Right ventricle myocardium inferior (tissue), 1 donor: ENCODE measurements at places on chromosomes 7 and 10. TPM values are rescaled to one million over a fixed set of nuclear protein-coding genes. Genes with fewer than 3 reads are reported as not detected.

- DNase-seq, result no peak
Observed at GRCh38 chr7:67825356-67825755, 828.7 kb downstream of the TYW1 start.

GRCh38 chr7:149278396-149278795, 16.4 kb downstream of the ZNF783 start:
- no peak for DNase-seq

DNA sequence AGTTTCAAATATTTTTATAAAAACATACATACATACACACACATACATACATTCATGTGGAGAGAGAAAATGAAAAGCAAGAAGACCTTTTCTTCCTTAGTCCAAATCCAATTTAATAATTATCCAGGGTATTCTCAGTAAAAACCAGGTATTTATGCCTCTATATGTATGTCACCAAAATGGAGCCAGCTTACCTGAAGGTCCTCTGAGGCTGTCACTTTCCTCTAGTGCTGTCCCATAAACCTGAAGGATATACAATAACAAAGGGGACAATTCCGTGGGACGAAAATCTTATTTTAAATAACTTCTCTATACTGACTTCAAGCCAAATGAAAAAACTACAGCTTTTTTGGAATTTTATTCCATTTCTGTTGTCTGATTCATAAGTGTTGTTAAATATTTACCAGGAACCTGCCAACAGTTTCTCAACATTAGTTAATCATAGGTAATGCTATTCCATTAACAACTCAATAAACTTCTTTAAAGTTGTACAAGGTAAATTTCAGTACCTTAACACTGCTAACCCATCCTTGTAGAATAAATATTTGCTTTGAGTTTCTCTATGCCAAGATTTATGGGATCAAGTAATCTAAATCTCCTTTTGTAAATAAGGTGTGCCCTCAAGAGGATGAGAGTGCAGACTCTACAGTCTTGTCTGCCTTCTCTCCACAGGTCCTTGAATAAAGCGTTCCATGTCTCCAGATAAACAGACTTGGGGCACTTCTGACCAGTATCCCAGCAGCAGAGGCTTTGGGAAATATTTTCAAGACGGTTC, 260.3 kb downstream of the AHR start:
- DNase-seq, result no peak

DNA sequence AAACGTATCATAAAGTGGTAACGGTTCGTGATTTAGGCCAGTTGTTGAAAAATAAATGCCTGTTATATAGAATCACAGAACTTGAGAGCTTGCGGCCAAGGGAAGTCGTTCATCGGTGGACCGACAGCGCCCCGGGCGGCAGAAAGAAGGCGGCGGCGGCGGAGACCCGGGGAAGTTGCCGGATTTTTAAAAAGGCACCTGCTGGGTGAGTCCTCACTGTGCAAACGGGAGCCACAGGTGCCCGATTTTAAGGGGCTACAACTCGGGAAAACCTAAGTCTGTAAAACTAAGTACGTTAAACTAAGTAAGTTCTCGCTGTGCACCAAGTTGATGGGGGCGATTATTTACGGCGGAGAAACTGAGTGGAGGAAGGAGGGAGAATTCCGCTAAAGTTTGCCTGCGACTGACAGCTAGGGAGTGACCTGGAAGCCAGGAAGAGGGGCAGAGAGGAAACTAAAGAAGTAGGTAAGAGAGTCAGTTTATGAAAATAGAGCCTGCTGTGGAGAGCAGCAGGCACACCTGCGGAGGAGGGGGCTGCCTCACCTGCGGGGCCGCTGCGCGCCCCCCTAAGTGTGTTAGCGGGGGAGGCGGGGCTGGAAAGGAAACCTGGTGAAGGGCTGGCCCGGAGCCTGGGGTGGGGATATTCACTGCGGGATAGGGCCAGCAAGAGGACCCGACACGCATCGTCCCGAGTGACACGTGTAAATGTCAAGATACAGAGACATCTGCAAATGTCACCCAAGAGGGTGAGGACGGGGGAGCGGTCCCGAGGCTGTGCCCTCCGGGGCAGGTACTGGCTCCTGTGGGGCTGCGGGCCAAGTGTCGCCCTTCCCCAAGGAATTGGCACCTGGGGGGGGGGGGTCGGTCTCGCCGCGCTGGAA, 996 bp downstream of the ADAM12 start:
- peak; percentile 75 for DNase-seq

DNA sequence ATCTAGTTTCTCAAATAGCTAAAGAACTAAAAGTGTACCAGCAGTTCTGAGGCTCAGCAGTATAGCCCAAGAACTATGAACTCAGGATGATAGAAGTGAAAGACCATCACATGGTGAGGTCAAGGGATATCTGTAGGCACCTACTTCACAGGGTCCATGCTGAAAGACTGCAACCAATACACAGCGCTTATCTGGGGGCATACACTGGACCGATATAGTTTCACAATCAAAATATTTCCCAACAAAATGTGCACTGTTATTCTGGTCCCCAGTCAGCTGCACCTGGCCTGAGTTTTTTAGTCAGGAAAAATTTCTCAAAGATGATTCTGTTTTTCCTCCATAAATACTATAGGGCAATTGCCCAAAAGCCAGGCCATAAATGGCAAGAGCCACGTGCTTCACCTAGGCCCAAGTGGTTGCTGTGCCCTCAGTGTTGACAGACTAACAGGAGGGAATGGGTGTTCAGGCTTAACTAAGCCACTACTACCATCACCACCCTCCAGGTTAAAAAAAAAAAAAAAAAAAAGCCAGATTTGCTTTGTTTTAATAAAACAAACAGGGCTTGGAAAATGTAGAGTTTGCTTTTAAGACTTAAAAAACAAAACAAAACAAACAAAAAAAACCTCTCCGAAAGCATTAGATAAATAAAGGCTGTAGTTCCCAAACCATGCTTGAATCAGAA, 58.5 kb downstream of the OGDH start:
- DNase-seq, result no peak

GRCh38 chr10:71367271-71367670, 29.4 kb upstream of the CDH23 start:
- DNase-seq, result no peak

DNA sequence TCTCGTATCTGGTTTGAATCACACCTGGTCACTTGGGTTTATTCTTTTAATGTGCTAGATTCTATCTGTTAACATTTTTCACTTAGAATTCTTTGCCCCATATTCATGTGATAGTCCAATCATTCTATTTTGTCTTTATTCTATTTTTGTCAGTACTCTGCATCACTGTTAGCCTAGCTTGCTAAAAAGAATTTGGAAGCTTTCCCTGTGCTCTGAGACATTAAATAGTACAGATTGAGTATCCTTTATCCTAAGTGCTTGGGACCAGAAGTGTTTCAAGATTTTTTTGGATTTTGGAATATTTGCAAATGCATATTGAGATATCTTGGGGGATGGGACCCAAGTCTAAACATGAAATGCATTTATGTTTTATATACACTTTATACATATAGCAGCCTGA, 51.0 kb downstream of the RALA start:
- no peak for DNase-seq

DNA sequence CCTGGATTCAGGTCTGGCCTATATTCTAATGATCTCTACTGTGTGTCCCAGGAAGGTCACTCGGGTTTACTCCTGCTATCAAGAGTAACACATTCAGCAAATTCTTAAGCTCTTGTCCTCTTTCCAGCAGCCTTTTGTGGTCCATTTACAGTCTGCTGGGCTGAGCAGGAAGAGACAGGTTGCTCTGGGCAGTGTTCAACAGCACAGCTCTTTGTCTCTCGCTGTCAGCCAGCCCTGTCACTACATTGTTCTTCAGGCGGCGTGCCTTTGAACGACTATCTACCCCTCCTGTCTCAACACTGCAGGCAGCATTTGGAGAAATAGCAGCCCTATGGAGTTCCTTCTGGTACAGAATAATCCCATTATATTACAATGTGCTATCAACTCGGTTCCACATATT, 192.2 kb upstream of the TBX20 start:
- no peak for DNase-seq

Gene FAM200A
- 6.8 TPM for total RNA-seq

Gene SLC26A4
- 0.27 TPM for total RNA-seq

Gene ZNF282
- 13.2 TPM for total RNA-seq

Gene VKORC1L1
- total RNA-seq, result 20.8 TPM

Gene BAIAP2L1
- 1.6 TPM for total RNA-seq

Gene TSPAN14
- total RNA-seq, result 38.7 TPM
